ENCODE measurements at places on chromosomes 4 and X. TPM values are rescaled to one million over a fixed set of nuclear protein-coding genes. Genes with fewer than 3 reads are reported as not detected.

CXCL6 gene
- 4.8 TPM for total RNA-seq

GRCh38 chrX:73076838-73077237, 2.5 kb downstream of the PABPC1L2A start:
- no peak for DNase-seq

OTUD6A gene
- total RNA-seq, result not detected

DNA sequence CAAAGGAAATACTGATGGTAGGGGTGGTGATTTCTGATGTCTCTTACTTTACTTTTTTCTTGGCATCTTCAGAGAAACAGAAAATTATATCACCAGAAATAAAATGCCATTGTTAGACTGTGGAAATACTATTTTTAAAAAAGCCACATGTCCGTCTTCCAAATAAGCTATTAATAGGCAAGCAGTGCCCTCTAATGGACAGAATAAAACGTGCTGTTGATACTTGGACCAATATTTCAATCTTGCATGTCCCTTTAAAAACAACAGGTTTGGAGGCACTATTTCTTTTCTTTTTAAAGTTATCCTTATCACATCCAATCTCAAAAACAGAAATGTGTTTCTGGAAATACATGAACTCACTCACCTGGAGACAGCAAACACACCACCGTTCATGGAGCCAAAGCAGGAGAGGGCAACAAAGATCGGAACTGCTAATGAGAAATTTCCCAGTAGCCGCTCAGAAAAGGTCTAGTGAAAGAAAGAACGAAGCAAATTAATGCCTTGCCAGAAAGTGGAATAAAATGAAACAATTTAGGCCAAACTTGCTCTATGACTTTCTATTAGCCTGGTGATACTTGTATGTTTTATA, 59.2 kb downstream of the SLC7A11 start:
- DNase-seq, result peak; percentile 71

- DNase-seq, result no peak
These were observed 69.3 kb upstream of the CCDC160 start for GRCh38 chrX:134167591-134168203.

GRIA3 gene
- 0.37 TPM for total RNA-seq

GRCh38 chr4:162350331-162350730, 186.5 kb upstream of the FSTL5 start:
- no peak for DNase-seq

GRCh38 chr4:7909463-7910262, 30.0 kb downstream of the AFAP1 start:
- DNase-seq, result no peak

LAMP2 gene
- total RNA-seq, result 160 TPM

GYPA gene
- total RNA-seq, result not detected

LRAT gene
- 0.89 TPM for total RNA-seq

DNA sequence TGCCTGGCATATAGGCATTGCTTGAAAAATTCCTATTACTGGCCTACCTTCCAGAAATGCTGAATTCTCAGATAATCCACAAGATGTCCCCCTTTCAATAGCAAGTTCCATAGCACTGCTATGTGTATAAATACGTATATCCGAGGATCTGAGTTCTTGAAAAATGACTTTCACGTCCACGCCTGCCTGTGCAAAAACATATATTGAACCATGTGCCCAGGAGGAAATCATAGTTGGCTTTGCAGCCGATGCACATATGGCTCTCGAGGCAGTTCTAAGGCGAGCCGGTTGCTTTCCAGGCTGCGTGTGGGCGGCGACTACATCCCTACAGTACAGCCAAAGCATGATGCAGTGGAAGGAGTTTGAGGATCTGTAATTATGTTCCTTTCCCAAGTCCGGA, 55.4 kb upstream of the ESX1 start:
- DNase-seq, result no peak

DNA sequence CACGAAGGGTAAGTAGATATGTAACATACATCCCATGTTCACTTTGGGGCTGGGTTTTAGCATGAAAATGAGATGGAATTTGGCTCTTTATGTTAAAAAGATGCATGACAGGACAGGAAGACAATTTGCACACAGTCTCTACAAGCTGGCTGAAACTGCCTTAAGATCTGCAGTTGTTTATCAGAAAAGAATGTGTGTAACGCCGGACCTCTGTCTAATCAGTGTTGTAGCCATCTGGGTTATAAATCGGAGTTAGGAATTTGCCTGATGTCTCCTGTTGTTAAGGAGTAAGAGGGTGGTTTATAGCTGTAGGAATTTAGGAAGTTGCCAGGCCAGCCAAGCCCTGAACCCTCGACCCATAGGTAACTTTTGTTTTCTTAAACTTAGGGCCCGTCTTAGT, 562.9 kb upstream of the FAT1 start:
- no peak for DNase-seq

CSAG1 gene
- not detected for total RNA-seq

DNA sequence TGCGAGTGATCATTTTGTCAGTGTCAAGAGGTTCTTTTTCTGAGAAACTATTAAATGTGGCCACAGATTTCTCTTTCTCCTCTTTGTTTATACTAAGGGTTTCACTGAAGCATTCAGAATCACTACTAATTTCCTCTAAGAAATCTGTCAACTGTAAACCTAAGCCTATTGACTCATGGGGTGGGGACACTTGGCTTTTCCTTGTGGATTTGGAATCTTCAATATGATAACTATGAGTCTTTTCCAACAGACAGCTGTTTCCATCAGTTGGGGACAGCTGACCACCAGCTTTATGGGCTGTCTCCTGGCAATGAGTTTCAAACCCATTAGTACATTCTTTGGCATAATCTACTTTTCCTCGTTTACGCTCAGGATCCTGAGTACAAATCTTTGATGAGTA, 13.8 kb downstream of the PGRMC1 start:
- no peak for DNase-seq

SLC9A7 gene
- 10.5 TPM for total RNA-seq

DNA sequence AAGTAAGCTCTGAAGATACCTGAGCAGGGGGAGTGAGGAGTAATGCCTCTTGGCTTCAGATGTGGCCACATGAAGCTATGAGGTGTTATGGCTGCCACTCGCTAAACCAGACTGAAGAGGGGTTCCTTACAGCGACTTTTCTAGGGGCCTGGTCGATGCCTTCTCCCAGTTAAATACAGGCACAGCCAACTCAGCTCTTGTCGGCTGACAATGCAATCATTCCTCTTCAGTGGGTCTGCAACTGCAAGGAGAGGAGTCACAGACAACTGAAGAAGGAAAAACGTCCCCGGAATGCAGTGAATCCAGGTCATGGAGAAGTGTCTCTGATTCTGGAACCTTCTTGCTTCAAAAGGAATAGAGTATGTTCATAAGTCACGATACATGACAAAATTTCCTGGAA, 106.4 kb downstream of the RNF150 start:
- no peak for DNase-seq

GRCh38 chrX:39574178-39574577, 523.6 kb downstream of the BCOR start:
- no peak for DNase-seq

- DNase-seq, result peak; percentile 36
These were observed 564 bp downstream of the FAM149A start for GRCh38 chr4:186104890-186105646.

DNA sequence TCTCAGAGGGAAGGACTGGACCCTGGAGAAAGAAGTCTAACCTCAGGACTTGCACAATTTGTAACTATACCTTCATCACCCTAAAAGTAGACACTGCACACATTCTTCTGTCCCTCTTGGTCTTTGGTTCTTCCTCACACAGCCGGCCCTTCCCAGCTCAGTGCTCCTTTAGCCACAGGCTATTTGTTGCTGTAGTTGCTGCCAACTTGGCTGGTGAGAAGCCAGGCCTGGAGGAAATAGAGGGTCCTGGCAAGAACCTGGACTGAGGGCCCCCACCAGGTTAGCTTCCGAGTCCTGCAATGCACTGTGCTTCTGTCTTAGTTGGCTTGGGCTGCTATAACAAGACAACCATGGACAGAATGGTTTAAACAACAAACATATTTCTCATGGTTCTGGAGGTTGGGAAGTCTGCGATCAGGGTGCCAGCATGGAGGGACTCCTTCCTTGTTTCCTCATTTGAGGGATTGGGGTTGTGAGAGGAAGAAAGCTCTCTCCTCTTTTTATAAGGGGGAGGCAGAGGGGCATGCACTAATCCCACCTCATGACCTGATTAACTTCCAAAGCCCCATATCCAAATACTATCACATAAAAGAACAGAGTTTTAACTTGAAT, 4.4 kb upstream of the FGF5 start:
- no peak for DNase-seq

- DNase-seq, result no peak
These were observed 196.5 kb downstream of the STK32B start for GRCh38 chr4:5247735-5248134.

DNA sequence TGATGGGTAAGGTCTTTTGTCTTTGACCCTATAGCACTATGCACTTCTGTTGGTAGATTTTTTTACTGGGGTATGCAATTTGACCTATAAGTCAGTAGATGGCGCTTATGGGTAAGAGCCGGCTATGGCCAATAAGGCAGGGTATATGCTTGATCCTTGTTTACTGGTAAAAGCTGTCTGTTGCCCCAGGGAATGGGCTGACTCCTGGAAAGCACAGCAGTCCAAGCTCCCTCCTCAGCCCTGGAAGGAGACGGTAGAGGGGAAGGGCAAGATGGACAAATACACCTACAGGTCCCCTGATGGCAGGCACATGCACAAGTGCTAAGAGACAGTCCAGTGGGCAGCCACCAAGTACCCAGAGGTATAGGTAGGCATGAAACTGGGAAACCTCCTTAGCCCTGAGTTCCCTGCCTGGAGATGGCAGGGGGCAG, 63.7 kb downstream of the ADAMTS3 start:
- no peak for DNase-seq

DNA sequence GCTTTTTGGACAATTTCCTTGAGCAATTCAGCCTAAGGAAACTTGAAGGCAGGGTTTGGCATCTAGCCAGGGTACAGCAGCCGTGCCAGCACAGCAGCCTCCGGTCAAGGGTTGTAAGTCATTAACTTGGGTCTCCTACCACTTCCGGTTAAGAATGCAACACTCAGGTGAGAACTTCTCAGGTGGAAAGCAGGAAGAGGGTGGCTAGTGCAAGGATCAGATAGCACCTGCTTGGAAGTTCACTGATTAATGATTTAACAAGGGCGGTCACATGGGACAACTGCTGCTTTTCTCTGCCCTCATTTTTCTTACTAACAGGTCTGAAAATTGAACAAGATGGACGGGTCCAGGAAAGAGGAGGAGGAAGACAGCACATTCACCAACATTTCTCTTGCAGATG, 30.1 kb upstream of the SCOC start:
- DNase-seq, result peak; percentile 64

RENBP gene
- 62.1 TPM for total RNA-seq

DNA sequence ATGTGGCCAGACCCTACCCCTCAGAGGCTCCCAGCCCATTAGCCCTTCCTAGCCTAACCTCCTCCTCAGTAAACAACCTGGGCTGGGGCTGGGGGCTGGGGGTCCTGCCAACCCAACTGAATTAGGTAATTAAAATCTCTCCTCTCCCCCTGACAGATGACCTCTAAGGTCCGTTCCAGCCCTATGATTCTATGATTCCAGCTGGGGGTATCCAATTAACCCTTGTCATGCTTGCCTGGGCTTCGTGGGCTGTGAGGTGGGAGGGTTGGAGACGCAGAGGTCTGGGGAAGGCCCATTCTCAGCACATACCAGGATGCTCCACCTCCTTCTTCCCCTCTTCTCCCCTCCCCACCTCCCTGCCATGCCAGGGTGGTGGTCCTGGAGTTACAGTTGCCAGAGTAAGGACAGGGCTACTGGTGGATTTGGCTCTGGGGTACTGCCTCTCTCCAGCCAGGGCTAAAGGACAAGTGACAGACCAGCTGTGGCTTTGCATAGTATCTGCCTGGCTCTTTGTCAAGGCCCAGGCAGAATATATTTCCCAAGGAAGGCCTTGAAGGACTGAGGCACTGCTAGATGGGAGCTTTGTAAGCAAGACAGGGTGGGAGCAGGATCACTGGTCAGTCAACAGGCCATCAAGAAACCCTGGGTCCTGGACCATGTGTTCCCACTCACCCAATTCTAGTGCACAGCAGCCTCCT, 82.1 kb downstream of the EFNB1 start:
- DNase-seq, result no peak

- no peak for DNase-seq
These were observed 74.6 kb downstream of the CC2D2A start for GRCh38 chr4:15544248-15544729.

TCEAL6 gene
- not detected for total RNA-seq

- DNase-seq, result no peak
These were observed 71.1 kb upstream of the MAGEB2 start for GRCh38 chrX:30144221-30144620.

DNA sequence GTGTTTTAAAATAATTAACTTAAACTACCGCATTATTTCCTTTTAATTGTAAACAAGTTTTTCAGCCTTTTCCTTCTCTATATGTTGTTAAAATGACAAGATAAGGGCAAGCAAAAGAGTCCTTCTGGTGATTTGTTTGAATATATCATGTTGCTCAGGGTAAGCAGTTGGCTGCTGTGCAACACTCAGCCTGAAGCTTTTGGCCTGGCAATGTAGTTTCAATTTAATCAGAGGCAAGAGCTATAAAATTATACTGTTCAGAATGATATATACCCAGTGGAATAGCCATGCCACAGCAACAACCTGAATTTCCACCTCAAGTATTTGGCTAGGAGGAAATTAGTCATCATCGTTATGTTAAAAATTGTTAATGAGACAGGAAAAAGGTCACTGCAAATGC, 53.4 kb downstream of the GRXCR1 start:
- DNase-seq, result no peak

- no peak for DNase-seq
These were observed 77.3 kb downstream of the SMIM20 start for GRCh38 chr4:25991340-25991739.

DNA sequence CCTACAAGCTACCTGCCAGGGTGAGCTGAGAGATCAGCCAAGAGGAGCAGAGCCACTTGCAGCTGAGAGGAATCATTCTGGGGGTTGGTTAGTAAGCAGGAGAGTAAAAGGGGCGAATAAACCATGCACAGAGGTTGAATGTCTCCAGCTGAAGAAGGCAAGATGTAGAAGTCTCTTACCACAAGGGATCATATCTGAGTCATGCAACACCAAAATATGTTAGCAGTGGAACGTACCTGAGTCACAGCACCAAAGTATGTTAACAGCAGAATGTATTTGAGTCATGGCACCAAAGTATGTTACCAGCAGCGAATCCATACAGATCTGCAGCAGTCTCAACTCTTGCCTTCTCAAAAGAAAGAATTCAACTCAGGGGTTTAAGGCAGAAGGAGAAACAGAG, 29.9 kb downstream of the C4orf51 start:
- DNase-seq, result no peak

- no peak for DNase-seq
These were observed 3.7 kb downstream of the DOCK11 start for GRCh38 chrX:118499295-118499694.

GRCh38 chr4:144504883-144505282, 141.1 kb upstream of the HHIP start:
- no peak for DNase-seq

DNA sequence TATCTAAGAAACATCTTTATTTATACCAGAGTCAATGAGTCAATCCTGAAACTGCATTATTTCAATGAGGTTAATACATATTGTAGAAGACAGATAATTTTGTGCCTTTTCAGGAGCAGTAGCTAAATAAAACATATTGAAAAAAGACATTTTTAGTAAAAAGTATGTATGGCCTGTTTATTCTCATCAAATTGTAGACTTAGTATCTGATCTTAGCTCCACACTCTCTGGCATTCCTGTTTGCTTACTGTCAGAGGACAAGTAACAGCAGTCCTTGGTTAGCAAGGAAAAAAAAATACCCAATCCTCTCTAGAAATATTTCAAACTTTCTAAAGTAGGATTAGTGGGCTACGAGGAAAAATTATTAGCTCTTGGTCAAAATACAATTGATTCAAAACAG, 50.5 kb upstream of the GUCY1A1 start:
- no peak for DNase-seq

Data from left lung (tissue), 14 donors.